ENCODE measurements at places on chromosomes 7 and 10.

- DNase-seq, result no peak
These were observed 225.1 kb upstream of the CACNA2D1 start for GRCh38 chr7:82668676-82669075.

GRCh38 chr7:45191396-45191795 is 33.8 kb downstream of the RAMP3 start:
- no peak for DNase-seq

- no peak for DNase-seq
These were observed 251.8 kb upstream of the TMEM72 start for GRCh38 chr10:44659320-44659719.

- no peak for DNase-seq
These were observed 71.0 kb upstream of the PLPP4 start for GRCh38 chr10:120385992-120386391.

GRCh38 chr7:142805350-142806021 is 34.7 kb downstream of the PRSS2 start:
- DNase-seq, result no peak

- DNase-seq, result peak; percentile 47
These were observed 169.5 kb upstream of the LYZL1 start for GRCh38 chr10:29119374-29119773.

Data from endothelial cell (in vitro differentiated cells).